ENCODE measurements at places on chromosomes 7 and 10. TPM values are rescaled to one million over a fixed set of nuclear protein-coding genes. Genes with fewer than 3 reads are reported as not detected.

DNA sequence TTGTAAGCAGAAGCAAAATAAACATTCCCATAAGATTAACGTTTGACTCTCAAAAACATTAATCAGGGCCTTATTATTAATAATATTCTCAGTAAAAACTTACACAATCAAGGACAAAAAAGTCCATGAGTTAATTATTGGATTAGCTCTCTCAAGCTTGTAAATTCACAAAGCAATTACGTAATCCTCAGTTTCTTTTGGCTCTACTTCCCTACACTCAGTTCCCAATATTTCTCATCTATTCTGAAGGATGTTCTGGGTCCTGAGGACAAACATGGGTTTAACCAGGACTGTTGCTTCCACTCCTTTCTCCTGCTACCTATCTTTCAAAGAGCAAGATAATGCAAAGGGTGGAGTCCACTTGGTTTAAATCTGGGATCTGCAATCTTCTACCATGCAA, 15.1 kb downstream of the FBXL13 start:
- no peak for DNase-seq

- no peak for DNase-seq
Observed at GRCh38 chr7:50531401-50531911, 33.7 kb downstream of the DDC start.

Gene NRCAM
- 0.79 TPM for total RNA-seq

DNA sequence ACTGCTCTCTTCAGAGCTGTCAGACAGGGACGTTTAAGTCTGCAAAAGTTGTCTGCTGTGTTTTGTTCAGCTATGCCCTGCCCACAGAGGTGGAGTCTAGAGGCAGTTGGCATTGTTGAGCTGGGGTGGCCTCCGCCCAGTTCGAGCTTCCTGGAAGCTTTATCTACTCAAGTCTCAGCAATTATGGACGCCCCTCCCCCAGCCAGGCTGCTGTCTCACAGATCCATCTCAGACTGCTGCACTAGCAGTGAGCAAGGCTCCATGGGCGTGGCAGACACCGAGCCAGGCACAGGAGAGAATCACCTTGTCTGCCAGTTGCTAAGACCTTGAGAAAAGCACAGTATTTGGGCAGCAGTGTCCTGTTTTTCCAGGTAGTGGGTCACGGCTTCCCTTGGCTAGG, 98.1 kb downstream of the SDHAF3 start:
- no peak for DNase-seq

Gene ADRA2A
- not detected for total RNA-seq

DNA sequence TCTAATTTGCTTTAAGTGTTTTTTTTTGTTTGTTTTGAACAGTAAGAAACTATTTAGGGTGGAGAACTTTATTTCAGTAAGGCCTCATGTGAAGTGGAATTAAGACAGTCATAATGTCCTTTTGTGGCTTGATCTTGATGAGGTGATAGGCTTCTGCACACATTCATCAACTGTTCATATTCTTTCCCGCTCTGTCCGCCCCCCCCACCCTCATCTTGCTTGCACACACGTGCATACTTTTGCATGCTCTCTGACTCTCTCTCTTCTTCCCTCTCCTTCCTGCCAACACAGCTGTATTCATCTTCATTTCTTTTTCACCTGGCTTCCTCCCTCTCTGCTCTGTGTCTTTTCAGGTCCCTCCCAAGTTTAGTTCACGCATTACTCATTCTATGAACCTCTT, 429.6 kb downstream of the AUTS2 start:
- DNase-seq = no peak

DNA sequence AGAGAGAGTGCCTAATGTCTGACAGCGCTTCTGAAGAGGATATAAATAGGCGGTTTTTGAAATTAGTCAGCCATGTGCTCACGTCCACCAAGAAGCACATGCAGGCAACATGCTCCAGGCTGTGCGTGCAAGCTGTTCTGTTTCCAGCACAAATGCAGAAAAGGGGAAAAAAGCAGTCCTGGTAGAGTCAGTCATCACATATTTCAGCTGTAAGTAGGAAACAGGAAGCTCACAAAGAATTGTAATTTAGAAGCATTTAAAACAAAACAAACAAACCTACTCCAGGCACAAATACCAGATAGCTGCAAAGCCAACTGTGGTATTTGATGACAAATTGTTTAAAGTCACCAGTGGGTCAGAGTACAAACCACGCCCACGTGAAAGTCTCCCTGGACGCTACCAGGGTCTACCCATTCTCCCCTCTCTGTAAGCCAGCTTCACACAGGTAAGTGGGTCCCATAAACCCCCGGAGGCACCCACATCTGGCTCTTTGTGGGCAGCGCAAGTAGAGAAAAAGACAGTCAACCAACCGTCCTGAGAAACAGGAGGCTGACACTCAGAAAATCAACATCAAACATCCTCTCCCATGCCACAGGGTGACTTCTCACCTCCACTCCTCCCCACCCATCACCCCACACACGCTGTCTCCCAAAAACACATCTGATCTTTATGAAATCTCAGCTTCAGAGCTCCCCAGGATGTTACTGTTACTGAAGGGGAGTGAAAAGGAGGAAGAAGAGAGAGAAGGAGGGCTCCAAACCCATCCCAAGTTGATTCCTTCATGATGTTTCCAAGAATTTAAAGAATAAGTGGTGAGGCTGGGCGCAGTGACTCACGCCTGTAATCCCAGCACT, 186.4 kb downstream of the FAM107B start:
- DNase-seq = peak; percentile 91

DNA sequence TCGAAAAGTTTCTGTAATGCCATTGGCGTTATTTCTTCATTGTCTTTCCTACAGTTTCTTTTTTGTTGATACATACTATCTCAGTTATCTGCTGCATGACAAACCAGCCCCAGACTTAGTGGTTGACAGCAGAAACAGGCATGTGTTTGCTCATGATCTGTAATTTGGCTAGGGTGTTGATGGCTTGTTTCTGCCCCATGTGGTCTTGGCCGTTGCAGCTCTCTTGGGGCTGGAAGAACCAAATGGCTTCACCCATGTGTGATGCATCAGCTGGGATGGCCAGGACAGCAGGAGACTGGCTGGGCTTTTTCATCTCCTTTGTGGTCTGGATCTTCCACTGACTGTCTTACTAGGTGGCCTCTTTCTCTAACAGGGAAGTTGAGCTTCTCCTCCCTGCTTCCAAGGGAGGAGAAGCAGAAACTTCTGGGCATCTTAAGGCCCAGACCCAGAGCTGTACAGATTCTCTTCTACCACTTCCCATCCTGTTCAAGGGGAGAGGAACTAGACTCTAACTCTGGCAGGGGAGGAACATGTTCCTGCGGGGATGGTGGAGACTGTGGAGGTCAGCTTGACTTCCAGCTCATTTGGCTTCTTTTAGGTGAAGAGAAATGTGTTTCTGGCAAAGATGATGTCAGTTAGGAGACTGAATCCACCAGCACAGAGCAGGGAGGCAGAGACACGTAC, 89.3 kb downstream of the FANK1 start:
- peak; percentile 59 for DNase-seq

- no peak for DNase-seq
Observed at GRCh38 chr7:21983056-21983455, 37.4 kb upstream of the CDCA7L start.
